Activated CD4-positive, alpha-beta memory T cell treated with anti-CD3 and anti-CD28 coated beads, Interleukin-2, amount 10 ng/mL, durations not matched to agents 7 days and 5 days (primary cell): ENCODE measurements at places on chromosomes 5 and 9. TPM values are rescaled to one million over a fixed set of nuclear protein-coding genes. Genes with fewer than 3 reads are reported as not detected.

DNA sequence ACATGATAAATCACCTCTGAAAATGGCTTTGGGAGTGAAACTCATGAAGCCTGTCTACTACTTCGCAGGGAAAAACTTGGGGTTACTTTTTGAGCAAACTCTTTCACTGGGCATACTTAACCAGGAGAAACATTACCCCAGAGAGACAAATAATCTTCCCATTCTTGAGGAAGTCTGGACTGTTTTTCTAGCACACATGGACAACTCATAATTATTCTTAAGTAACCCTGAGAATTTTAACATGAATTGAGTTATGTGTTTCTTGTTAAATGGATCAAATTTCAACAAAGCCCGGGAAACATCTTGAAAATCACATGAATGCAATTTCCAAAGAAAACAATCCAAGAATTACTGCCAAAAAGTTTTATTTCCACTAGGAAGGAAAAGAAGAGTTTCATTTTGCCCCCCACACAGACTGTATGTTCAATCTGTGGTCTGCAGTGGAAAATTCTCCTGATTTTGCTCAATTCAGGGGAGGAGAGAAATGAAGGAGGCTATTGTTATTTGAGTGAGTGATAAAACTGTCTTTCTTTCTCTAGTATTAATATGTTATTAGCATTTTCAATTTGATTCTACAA is 564.8 kb upstream of the CLINT1 start:
- no peaks in the 10 kb centered on the region for H3K27me3 ChIP-seq
- no peaks in the 10 kb centered on the region for H3K36me3 ChIP-seq
- no peaks in the 10 kb centered on the region for H3K4me1 ChIP-seq
- DNase-seq: no peak
- H3K4me3 ChIP-seq: no peak overlapping the region

GRCh38 chr5:139178589-139178917 is 19.6 kb downstream of the SIL1 start:
- no peaks in the 10 kb centered on the region for H3K27me3 ChIP-seq
- no peak overlapping the region for H3K4me3 ChIP-seq
- H3K36me3 ChIP-seq: no peaks in the 10 kb centered on the region
- H3K27ac ChIP-seq: no peak overlapping the region

GRCh38 chr5:107425541-107426031 is 245.2 kb downstream of the EFNA5 start:
- no peak overlapping the region for H3K27ac ChIP-seq
- no peak for DNase-seq
- H3K4me3 ChIP-seq: no peak overlapping the region
- H3K4me1 ChIP-seq: no peaks in the 10 kb centered on the region
- peaks cover 2% of the 10 kb centered on the region for H3K27me3 ChIP-seq

- peaks cover 29% of the 10 kb centered on the region for H3K4me1 ChIP-seq
- peak overlapping the region; percentile 2 for H3K27ac ChIP-seq
- H3K27me3 ChIP-seq: no peaks in the 10 kb centered on the region
- peaks cover 31% of the 10 kb centered on the region for H3K36me3 ChIP-seq
- H3K4me3 ChIP-seq: no peak overlapping the region
Measured at GRCh38 chr9:77807281-77807683, 159.2 kb upstream of the GNA14 start.

DNA sequence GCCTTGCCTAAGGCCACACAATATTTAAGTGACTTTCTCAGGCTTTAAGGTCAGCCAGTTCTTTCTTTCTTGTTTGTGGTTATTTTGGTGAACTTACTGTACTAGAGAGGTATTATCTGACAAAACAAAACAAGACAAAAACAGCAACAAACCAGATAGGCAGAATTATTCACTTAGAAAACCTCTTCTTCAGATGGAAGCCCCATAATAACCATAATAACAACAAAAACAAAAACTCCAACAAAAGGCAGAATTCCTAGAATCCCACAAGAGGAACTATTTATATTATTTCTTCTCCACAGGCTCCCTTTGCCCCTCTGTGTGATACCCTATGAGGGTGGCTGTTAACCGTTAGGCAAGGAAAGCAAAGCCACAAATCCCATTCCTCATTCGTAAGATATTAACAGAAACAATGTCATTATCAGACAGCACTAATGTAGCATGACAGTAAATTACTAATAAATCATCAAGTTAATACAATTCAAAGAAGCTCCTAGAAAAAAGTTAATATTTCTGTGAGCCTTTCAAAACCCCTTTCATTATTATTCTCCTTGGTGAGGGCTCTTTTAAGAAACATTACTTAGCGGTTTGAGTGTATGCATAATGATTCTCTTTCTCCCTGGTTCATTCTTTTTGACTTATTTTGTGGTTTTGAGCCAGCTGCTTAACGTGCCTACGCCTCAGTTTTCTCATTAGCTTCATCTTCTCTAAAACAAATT is 274.9 kb downstream of the EFNA5 start:
- H3K27ac ChIP-seq: no peak overlapping the region
- no peak overlapping the region for H3K4me3 ChIP-seq
- peaks cover 4% of the 10 kb centered on the region for H3K4me1 ChIP-seq
- peaks cover 10% of the 10 kb centered on the region for H3K27me3 ChIP-seq
- H3K36me3 ChIP-seq: no peaks in the 10 kb centered on the region

GRCh38 chr9:135061441-135061840 is 26.0 kb upstream of the OLFM1 start:
- H3K4me3 ChIP-seq: no peak overlapping the region
- DNase-seq: no peak
- H3K27me3 ChIP-seq: peaks cover 10% of the 10 kb centered on the region
- no peak overlapping the region for H3K27ac ChIP-seq

GRCh38 chr5:42108468-42108867 is 183.4 kb downstream of the FBXO4 start:
- H3K4me1 ChIP-seq: peaks cover 11% of the 10 kb centered on the region
- H3K27ac ChIP-seq: no peak overlapping the region
- no peak for DNase-seq

DNA sequence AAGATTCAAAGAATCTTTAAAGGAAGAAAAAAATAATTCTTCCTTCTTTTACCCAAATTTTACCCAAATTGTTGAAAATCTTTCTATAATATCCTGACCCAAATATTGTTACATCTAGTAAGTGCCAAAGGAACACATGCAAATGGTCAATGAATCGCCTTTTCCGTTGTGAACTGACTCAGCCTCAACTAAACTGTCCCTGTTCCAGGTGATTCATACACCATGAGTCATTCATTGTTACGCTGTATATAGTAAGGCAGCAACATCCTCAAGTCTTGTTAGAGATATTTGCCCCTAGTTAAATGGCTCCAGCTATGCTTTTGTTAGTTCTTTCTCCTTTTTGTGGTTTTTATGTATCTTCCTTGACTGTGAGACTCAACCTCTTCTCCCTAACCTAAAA is 9.7 kb downstream of the PTGER4 start:
- peak overlapping the region; percentile 85 for H3K27ac ChIP-seq
- peaks cover 65% of the 10 kb centered on the region for H3K4me1 ChIP-seq
- peak; percentile 61 for DNase-seq
- peaks cover 78% of the 10 kb centered on the region for H3K36me3 ChIP-seq

DNA sequence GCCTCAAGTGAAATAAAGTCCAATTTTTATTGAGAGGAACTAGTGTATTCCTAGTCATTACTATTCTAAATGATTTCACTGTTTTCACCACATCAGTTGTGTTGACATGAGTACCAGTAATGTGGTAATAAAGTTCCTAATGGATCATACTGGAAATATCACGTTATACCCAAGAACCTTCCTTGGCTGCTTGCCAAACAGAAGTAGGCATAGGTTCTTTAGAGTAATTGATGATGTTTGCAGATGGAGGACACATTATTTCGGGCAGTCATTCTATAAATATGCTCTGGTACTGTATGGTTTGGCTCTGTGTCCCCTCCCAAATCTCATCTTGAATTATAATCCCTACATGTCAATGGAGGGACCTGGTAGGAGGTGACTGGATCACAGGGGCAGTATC is 15.1 kb downstream of the SNCAIP start:
- no peak overlapping the region for H3K4me3 ChIP-seq
- no peaks in the 10 kb centered on the region for H3K4me1 ChIP-seq
- no peak for DNase-seq
- H3K36me3 ChIP-seq: no peaks in the 10 kb centered on the region
- H3K27ac ChIP-seq: no peak overlapping the region

DNA sequence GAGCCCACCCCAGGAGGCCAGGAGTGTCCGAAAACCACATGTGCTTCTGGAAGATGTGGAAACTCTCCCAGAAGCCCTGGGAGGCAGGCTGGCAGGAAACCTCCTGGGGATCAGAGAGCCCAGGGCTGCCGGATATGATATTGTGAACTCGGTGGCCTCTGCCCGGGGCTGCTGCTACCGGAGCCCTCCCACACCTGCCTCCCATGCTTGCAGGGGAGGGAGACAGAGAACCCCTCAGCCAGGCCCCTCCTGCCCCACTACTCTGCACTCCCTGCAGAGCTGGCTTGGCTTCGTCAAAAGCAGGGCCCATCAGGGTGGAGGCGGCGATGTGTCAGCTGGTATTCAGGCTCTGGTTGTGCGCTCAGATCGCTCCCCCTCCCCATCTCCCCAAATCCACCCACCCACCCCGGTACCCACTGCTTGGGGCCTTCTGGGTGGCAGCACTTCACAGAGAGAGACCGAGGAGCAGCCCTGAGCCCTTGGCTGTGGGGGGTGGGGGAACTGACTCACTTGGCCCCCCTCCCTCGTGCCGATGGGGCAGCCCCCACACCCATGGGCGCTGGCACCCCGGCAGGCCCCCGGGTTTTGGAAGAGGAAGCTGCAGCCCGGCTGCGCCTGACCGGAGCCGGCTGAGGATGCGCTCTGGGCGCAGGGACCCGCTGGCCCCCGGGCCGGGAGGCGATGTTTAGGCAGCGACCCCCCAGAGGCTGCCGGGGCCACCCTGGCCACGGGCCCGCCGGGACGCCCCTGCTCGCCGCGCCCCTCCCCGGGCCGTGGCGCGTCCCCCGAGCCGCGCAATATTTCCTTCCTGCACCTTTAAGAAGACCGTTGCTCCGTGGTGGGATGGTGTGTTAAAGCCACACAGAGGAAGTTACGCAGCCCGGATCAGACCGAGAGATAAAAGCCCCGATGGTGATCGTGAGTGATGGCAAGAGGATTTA is 786 bp upstream of the NTNG2 start:
- DNase-seq: peak; percentile 80
- peak overlapping the region; percentile 80 for H3K4me3 ChIP-seq
- peaks cover 60% of the 10 kb centered on the region for H3K27me3 ChIP-seq
- peak overlapping the region; percentile 42 for H3K27ac ChIP-seq

DNA sequence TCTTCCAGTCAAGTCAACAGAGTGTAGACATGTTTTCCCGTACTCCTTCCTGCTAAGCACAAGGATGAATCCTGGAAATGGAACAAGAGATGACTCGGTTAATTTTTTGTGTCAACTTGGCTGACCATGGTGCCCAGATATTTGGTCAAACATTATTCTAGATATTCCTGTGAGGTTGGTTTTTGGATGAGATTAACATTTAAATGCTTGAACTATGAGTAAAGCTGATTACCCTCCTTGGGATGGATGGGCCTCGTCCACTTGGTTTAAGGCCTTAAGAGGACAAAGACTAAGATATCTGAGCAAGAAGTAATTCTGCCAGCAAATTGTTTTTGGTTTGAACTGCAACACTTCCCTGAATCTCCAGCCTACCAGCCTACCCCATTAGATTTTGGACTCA is 338.1 kb upstream of the MSX2 start:
- H3K27ac ChIP-seq: no peak overlapping the region
- H3K27me3 ChIP-seq: no peaks in the 10 kb centered on the region
- no peaks in the 10 kb centered on the region for H3K36me3 ChIP-seq
- no peak for DNase-seq

GRCh38 chr5:39024005-39024404 is 50.2 kb downstream of the RICTOR start:
- H3K27ac ChIP-seq: no peak overlapping the region
- H3K4me1 ChIP-seq: peaks cover 25% of the 10 kb centered on the region
- H3K4me3 ChIP-seq: no peak overlapping the region
- no peaks in the 10 kb centered on the region for H3K27me3 ChIP-seq
- peaks cover 59% of the 10 kb centered on the region for H3K36me3 ChIP-seq

DNA sequence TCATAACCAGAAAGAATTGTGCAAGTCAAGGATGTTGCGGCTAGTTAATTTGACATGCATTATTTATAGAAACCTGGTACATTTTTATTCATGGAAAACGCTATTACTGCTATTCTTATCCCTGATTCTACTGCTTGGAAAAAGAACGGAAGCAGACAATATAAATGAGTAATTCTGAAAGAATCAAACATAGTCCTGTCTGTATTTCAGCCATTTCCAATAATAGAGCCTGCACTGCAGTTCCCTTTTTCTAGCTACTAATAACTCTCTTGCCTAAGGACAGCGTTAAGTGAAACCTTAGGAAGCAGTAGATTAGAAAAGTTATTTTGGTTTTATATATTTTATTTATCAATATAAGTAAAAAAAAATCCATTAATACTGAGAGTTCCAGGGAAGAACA is 414.9 kb downstream of the CYLC2 start:
- H3K27ac ChIP-seq: no peak overlapping the region
- H3K36me3 ChIP-seq: no peaks in the 10 kb centered on the region
- H3K27me3 ChIP-seq: no peaks in the 10 kb centered on the region
- H3K4me1 ChIP-seq: no peaks in the 10 kb centered on the region

GRCh38 chr5:151555760-151556576 is 35.2 kb downstream of the FAT2 start:
- no peaks in the 10 kb centered on the region for H3K36me3 ChIP-seq
- H3K27ac ChIP-seq: no peak overlapping the region
- no peak for DNase-seq
- no peak overlapping the region for H3K4me3 ChIP-seq

DNA sequence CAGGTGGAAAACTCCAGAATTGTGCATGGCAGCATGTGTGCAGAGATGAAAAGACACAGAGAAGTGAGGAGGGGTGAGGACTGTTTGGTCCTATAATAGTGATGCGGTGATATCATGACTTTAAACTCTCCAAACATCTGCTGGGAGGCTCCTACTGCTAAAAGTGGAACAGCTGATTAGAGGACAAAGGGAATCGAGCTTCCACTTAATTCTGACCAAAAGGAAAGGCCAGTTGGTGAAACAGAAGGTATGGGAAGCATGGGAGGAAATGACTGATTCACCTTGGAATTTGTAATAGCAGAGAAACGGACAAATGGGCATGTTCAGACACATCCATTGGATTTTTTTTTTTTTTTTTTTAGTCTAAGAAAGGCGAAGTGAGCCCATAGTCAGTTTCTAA is 67.5 kb upstream of the MAMDC2 start:
- no peaks in the 10 kb centered on the region for H3K36me3 ChIP-seq
- no peak for DNase-seq
- no peak overlapping the region for H3K27ac ChIP-seq

DNA sequence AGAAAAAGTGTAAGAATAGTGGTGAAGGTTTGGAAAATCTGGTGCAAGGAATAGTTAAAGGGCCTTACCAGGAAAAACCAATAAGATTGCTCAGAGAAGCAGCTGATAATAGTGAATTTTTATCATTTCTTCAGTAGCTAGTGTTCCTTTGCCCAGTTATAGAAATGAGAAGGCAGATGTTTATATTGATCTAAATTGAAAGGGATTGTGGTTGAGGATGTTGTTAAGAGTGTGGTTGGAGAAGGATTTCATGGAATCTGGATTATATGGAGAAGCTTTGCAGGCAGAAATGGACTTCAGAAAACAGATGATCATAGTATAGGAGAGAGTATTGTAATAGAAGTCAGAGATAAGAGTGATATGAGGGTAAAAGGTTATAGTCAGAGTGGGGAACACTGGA is 102.6 kb downstream of the XRCC4 start:
- H3K4me3 ChIP-seq: no peak overlapping the region
- no peaks in the 10 kb centered on the region for H3K36me3 ChIP-seq
- H3K27me3 ChIP-seq: no peaks in the 10 kb centered on the region
- H3K27ac ChIP-seq: no peak overlapping the region

The PCDHA9 gene
- not detected for total RNA-seq

The PDGFRB gene
- 9.0 TPM for total RNA-seq

The FAM153A gene
- 33.7 TPM for total RNA-seq

The PCSK5 gene
- total RNA-seq: 1.2 TPM

The IGFBPL1 gene
- total RNA-seq: 0.20 TPM

The HSPA9 gene
- 217 TPM for total RNA-seq

The SAPCD2 gene
- 26.8 TPM for total RNA-seq

The PKN3 gene
- total RNA-seq: 5.6 TPM

The NR2F1 gene
- not detected for total RNA-seq

The KCNMB1 gene
- not detected for total RNA-seq

The LCN9 gene
- total RNA-seq: not detected

The CYLC2 gene
- total RNA-seq: not detected
